ENCODE measurements at places on chromosomes 11 and 22. TPM values are rescaled to one million over a fixed set of nuclear protein-coding genes. Genes with fewer than 3 reads are reported as not detected.

- DNase-seq, result peak; percentile 77
Observed at GRCh38 chr11:70203751-70204465, 812 bp downstream of the FADD start.

DNA sequence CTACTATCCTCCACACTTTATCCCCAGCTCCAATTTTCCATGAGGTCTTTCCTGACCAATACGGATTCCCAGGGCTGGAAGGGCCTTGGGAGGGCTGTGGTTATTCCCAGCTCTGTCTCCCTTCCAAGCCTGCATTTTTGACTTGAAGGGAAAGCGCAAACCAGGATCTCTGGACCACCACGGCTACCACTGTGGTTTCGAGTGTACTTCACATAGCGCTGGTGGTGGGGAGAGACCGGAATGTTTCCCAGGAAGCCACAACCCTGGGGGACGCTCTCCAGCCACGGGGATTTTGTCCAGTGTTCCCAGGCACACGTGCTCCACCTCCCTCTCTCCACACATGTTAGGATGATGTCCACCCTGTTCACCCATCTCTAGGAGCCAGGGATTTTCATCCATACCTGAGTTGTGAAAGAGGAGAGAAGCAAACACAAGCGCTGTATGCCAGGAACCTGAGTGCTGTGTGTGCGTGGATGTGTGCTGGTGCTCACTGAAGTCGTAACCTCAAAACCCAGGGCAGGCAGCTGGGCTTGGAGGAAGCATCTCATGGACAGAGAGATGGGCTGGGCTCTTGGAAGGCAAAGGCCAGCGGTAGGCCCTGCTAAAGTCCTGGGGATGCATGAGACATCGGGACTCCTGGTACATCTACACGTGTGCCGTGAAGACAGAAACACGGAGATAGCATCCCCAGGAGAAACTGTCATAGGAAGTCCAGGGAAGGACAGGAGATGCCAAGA is 1.3 kb upstream of the NPTXR start:
- no peak for DNase-seq

DNA sequence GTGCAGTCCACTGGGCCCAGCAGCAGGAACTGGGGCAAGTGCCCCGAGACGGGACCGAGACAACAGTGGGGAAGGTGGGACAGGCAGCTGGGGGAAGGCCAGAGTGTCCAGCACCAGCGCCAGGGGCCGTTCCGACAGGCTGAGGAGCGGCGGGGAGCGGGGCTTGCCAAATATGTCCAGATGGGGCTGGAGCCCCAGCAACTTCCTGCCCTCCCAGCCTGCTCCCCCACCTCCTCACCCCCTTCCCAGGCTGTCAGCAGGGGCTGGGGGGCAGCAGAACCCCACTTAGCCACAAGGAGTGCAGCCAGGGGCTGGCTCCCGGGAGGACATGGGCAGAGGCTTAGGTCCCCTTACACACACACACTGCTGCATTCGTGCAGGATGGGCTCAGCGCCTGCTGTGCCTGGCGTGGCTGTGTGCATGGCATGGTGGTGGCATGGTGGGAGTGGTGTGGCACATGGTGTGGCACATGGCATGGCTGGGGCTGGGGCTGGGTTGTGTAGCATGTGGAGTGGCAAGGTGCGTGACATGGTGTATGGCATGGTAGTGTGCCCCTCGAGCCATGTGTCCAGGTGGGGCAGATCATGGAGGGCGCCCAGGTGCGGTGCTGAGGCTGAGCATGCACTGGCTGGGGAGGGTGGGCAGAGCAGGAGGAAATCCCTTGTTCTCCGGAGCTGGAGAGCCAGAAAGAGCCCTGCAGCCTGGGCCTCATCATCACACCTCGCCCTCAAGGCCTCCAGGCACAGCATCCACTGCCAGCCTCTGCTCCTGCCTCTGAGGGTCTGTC is 51.7 kb downstream of the CDKN1C start:
- no peak for DNase-seq

DNA sequence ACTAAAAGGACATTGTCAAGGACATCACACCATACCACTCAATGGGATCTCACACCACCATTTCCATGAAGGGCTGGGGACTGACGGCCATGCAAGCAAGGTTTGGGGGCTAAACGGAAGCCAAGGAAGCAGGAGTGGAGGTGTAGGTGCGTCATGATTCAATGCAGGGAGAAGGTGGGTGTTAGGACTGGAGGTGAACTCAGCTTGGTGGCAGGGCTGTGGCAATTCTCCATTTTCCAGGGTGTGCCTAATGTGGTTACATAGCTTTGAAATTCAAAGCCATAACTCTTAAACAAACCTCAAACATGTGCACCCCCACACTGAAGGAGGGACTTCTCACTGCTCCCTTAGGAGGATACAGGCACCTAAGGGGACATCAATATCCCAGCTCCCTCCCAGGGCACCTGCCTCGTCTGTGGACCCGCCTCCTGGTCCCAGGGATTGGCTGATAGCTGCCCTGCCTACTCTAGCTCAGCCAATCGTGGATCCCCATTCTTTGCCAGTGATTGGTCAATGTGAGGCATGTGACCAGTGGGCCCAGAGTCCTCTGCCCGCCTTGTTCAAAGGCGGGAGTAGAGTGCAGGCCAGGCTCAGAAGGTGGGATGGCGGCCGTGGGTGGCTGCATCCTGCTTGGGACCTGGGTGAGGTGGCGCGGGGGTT is 64.6 kb downstream of the CTTN start:
- DNase-seq, result no peak

DNA sequence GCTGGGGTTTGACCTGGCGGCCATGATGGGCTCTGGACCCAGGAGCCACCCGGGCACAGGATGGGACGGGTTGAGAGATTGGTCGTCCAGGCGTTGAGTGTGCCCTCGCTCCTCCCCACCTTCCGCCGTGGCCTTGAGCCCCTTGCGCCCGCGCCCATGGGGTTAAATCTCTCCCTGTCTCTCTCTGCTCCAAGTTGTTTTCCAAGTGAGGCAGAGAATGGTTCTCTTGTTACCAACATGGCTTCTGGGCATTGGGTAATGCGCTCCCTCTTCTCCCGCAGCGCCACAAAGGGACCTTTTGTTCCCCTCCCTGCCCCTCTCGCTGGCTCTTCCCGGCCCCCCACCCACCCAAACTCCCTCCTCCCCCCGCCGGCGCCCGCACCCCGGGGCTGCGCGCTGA is 18.8 kb upstream of the PICK1 start:
- no peak for DNase-seq

DNA sequence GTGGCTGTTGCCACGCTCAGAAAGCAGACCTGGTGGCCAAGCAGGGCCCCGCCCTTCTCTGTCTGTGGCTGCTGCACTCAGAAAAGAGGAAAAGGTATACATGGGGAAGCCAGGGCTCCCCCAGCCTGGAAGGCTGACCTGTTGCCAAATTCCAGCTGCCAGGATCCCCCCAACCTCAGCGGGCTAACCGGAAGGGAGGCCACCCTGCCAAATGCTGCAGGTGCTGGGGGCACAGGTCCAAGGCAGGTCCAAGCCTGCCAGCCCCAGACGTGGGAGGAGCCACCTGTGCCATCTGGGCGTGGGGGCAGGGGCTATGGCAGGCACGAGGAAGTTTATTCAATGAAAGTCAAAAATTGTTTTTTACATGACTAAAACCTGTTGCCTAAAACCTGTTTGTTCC is 2.6 kb downstream of the NPTXR start:
- DNase-seq, result no peak

DNA sequence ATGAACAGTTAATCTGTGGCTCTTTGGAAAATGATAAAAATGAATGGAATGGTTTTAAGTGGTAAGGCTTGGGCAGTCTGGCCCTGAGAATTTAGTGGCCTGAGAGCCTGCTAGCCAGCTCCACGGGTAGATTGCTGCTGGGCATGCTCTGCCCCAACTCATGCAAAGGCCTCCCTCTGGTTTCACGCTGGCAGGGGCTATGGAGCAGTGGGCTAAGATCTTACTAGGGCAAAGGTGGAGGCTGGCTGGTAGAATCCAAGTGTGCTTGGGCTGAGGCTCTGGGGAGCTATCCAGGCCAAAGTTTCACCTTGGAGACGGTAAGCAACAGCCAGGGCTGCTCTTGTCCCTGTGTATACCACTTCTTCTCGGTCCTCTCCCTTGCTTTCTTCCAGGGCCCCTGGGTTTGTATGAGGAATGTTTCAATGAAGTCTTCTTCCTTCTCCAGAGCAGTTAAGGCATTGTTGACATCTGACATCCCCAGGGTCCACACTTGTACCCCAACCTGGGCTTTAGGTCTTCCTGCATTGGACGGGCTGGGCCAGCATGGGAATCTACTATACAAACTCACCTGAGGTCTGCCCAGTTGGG is 27.4 kb downstream of the UBE2L3 start:
- DNase-seq, result no peak

GRCh38 chr11:114064216-114064615 is 4.7 kb downstream of the ZBTB16 start:
- DNase-seq, result no peak

GRCh38 chr11:43401252-43401651 is 42.5 kb downstream of the TTC17 start:
- no peak for DNase-seq

DNA sequence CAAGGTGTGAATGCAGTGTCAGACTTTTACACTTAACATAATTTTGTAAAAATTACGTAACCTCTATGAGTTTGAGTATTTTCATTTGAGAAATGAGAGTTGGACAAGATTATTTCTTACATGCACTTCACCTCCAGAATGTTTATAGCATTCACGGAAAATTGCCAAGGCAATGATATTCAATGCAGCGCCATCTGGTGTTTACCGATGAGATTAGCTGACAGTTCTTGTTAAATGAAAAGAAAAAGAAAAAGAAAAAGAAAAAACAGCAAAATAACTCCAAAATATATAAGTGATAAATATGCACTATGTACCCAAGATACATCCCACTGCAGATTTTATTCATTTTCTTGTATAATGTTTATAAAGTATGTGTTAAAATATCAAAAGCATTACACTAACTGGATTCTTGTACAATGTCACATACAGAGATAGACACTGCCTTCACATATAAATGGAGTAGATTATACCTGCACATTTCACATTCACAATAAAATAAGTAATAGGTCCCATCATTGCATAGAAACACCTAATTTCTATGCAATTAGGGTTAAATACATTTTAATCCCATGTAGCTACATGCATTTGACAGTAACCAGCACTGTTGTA is 976.3 kb upstream of the FAT3 start:
- DNase-seq, result no peak

DNA sequence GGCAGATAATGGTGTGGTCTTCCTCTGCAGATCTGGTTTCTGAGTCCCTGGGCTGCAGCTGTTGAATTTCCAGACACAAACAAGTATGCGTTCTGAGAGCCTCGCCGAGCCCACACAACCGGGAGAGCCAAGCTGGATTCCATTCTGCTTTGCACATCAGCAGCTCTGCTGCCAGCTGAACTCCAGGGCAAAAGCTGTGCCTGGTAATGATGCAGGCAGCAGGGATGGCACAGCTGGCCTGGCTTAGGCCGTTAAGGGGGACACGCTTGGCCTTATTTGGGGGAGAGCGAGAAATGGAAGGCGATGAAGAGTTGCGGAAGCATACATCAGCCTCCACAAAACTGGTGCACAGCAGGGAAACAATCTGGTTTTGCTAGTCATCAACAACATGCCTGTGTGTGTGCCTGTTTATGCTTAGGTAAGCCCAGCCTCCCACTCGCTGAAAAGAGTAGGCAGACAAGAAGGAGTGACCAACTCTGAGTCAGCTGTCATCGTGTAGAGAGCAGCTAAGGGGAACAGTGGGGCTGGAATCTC is 25.1 kb downstream of the ADAMTS8 start:
- DNase-seq, result peak; percentile 69

- no peak for DNase-seq
Observed at GRCh38 chr22:17921871-17922821, 102.2 kb downstream of the MICAL3 start.

- DNase-seq, result no peak
Observed at GRCh38 chr11:104771763-104772162, 126.5 kb downstream of the CASP12 start.

DNA sequence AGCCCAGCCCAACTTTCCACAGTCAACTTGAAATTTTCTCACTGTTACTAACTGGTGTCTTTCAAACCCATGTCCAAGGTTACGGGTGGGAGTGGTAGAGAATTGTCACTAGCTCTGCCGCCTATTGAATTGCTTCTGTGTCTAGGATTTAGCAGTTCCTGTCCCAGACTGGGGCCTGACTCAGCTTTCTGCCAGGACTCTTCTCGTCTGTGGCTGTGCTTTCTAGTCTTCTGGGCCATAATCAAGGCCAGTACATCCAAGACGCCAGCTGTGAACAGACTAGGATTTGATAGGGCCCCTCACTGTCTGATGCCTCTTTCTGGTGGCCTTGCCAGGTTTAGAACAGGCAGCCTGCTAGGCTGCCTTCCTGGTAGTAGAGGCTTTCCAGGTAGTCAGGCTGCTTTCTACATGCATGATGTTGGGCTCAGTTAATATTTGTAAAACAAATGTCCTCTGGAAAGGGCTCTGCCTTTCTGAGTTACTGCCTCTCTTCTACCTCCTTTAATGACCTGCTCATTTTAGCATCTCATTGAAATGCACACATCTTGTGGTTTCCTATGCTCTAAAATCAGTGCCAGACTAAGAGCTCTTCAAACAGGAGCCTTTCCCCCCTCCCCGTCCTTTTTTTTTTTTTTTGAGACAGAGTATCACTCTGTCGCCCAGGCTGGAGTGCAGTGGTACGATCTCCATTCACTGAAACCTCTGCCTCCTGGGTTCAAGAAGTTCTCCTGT is 13.1 kb upstream of the HIKESHI start:
- no peak for DNase-seq

GRCh38 chr11:105158436-105158835 is 18.9 kb upstream of the CARD18 start:
- no peak for DNase-seq

DNA sequence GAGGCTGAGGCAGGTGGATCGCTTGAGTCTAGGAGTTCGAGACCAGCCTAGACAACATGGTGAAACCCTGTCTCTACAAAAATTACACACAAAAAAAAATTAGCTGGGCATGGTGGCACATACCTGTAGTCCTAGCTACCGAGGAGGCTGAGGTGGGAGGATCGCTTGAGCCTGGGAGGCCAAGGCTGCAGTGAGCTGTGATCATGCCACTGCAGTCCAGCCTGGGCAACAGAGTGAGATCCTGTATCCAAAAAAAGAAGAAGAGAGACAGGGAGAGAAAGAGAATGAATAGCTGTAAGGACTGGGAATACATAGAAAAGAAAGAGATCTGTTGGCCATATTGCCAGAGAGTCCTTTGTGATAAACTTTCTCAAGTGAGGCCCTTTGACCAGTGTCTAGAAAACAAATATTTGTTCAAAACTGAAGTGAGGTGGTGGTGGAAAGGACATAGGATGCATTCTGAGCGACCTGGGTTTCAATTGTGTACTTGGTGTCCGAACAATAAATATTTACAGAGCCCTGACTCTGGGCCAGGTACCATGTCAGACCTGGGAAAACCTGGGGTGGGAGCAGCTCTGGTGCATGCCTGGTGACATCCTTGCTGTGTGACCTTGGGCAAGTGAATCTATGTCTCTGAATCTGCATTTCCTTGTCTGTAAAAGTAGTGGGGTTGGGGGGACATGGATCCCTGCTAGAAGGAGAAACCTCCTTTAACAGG is 89.6 kb upstream of the CRYBB3 start:
- no peak for DNase-seq

- DNase-seq, result no peak
Observed at GRCh38 chr11:115656669-115657068, 152.5 kb upstream of the CADM1 start.

Gene GSC2
- total RNA-seq, result not detected

Gene HPS4
- total RNA-seq, result 10.8 TPM

Gene IL18BP
- total RNA-seq, result 3.0 TPM

Gene TPP1
- 48.8 TPM for total RNA-seq

Gene SYT12
- total RNA-seq, result 0.59 TPM

Gene INS
- not detected for total RNA-seq

Gene CLCF1
- total RNA-seq, result 2.7 TPM

Gene TSPAN18
- 79.3 TPM for total RNA-seq

Gene ZP1
- total RNA-seq, result not detected

Gene OR8G1
- total RNA-seq, result not detected

Gene RFPL2
- not detected for total RNA-seq

Gene PARVG
- 2.1 TPM for total RNA-seq

Gene DEPDC7
- 0.51 TPM for total RNA-seq

Gene OR52M1
- total RNA-seq, result not detected
